Stimulated activated CD8-positive, alpha-beta memory T cell treated with anti-CD3 and anti-CD28 coated beads, Interleukin-4, amount 100 ng/mL, for 48 hours (primary cell): ENCODE measurements at places on chromosomes 1 and 21.
A peak's percentile ranks its signal among the peaks of the same experiment; 100 is the strongest.

GRCh38 chr1:63321066-63321784 is 1.1 kb upstream of the FOXD3 start:
- no peak for DNase-seq

GRCh38 chr1:6652986-6653385 is 28.3 kb downstream of the THAP3 start:
- DNase-seq = no peak

GRCh38 chr1:225474986-225475820 is 47.4 kb upstream of the LBR start:
- DNase-seq = peak; percentile 77

- no peak for DNase-seq
These were observed 93.6 kb upstream of the ACTRT2 start for GRCh38 chr1:2927393-2928360.

DNA sequence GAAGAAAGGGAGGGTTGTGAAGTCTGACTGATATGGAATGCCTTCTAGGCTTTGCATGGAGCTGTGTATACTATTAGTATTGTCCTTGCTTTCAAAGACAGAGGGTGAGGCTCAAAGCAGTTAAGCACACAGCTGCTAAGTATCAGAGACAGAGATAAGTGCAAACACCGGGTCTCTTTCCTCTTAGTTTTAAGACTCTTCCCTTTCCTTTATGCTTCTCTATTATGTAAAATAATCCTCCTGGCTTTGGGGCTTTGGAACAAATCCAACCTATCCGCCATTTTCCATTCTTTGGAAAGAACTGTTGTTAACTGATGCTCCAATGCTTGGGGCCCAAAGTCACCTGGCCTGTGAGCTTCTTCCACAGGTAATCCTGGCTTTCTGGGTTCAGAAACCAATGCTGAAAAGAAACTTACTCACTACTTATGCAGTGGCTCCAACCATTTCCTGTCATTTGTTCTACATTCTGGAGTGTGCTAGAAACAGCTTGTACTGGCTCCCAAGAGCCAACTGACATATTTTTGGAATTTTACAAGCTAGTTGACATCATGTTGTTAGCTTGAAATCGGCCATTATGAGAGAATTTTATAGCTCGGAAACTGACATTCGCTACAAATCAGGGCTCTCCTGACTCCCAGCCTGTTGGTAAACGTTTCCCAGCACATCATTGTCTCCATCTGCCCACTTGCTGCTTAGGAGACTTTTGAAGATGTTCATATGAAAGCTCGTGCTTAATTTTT is 67.5 kb downstream of the DNTTIP2 start:
- no peak for DNase-seq

DNA sequence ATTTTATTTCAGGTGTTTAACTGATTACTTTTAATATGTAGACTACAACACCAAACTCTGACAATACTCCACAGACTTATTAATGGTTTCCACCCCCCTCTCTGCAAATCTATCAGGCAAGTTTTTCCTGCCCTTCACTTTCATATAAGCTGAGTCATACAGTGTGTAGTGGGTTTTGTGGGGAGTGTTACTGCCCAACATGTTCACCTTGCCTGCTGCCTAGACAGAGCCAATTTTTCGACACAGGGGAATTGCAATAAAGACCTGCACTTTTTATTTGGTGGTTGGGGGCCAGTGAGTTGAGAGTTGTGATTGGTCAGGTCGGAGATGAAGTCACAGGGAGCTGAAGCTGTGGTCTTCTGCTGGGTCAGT is 119.7 kb downstream of the PPIAL4G start:
- DNase-seq = peak; percentile 37

DNA sequence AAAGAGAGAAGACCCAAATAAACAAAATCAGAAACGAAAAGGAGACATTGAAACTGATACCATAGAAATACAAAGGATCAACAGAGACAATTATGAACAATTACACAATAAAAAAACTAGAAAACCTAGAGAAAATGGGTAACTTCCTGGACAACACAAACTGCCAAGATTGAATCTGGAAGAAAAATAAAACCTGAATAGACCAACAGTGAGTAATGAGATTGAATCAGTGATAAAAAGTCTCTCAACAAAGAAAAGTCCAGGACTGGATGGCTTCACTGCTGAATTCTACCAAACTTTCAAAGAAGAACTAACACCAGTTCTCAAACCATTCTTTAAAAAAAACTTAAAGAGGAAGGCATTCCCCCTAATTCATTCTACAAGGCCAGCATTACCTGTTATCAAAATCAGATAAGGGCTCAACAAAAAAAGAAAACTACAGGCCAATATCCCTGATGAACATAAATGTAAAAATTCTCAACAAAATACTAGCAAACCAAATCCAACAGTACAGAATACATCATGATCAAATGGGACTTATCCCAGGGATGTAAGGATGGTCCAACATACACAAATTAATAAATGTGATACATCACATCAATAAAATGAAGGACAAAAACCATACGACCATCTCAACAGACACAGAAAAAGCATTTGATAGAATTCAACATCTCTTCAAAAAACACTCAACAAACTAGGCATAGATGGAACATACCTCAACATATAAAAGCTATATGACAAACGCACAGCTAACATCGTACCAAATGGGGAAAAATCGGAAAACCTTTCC is 119.9 kb downstream of the ACBD6 start:
- no peak for DNase-seq

GRCh38 chr1:152153996-152154395 is 5.0 kb downstream of the RPTN start:
- no peak for DNase-seq

DNA sequence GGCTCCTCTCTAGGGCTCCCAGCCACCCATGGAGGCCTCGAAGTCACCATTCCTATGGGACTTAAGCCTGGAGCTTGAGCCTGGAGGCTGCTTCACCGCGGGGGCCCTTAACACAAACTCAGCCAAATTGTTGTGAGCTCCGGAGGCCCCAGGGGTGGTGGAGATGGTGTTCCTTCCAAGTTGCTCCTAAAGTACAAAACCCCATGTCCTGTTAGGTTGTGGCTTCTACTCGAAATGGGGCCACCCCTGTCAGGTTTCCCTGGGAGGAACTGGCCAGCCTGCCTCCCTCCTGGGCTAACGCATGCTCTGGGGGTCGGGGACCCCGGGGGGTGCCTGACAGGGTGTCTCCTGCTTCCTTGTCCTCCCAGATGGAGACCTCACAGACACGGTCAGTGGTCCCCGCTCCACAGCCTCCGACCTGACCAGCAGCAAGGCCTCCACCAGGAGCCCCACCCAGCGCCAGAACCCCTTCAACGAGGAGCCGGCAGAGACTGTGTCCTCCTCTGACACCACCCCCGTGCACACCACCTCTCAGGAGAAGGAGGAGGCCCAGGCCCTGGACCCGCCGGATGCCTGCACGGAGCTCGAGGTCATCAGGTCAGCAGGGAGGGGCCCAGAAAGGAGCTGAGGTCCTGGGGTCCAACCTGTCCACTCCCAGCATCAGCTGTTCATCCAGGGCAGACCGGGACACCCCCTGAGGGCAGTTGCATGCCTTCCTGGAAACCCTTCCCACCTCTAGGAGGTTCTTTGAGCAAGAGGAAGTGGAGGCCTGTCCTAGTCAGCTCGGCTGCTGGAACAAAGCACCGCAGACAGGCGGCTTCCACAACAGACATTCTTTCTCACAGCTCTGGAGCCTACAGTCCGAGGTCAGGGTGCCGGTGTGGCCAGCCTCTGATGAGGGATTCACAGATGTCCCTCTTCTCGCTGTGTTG is 10.8 kb upstream of the SLC25A34 start:
- DNase-seq = no peak

DNA sequence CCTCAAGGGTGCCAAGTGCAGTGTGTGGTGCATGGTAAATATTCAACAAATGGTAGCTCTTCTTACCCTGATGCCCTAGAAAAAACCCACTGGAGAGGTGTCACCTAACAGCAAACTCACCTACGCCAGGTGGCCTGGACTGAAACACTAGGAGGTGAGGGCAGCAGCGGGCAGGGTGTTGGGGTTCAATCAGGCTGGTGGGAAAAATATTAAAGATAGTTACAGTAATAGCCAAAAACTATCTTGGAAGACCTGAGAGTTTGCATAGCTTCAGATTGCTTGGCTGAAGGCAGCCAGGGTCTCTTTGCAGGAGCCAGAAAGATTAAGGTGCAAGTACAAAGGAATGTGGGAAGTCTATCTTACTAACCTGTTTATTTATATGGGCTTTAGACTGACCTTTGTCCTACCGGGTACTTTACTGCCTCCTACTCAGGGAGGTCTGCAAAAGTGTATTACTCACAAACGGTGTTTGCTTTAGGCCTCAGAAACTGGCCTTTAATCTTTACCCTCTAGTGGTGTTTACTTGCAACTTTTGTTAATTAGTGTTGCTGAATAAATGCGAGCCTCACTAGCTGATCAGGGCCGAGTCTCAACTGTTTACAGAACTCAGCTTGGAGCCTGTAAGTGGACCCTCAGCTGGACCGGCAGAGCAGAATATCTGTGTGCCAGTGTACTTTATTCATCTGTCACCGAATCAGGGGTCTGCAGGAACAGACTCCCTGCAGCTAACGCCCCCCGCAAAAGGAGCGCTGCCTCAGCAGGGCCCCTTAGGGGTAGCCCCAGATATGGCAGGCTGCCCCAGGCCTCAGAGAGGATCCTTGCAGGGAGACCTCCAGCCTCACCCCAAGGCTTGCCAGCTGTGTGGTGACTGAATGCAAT is 63.9 kb downstream of the SYF2 start:
- DNase-seq = no peak

DNA sequence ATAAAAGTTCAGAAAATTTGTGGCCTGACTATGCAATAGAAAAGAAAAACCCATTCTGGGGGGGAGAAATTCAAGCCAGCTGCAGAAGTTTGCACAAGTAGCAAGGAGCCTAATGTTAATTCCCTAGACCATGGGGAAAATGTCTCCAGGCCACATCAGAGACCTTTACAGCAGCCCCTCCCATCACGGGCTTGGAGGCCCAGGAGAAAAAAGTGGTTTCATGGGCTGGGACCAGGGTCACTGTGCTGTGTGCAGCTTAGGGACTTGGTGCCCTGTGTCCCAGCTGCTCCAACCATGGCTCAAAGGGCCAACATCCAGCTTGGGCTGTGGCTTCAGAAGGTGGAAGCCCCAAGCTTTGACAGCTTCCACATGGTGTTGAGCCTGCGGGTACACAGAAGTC is 42.0 kb downstream of the IL23R start:
- DNase-seq = no peak

GRCh38 chr1:13929313-13929712 is 229.3 kb downstream of the PRDM2 start:
- DNase-seq = no peak

GRCh38 chr1:92653605-92654381 is 131.1 kb downstream of the EVI5 start:
- no peak for DNase-seq

GRCh38 chr21:46202592-46203202 is 18.4 kb upstream of the SPATC1L start:
- no peak for DNase-seq

DNA sequence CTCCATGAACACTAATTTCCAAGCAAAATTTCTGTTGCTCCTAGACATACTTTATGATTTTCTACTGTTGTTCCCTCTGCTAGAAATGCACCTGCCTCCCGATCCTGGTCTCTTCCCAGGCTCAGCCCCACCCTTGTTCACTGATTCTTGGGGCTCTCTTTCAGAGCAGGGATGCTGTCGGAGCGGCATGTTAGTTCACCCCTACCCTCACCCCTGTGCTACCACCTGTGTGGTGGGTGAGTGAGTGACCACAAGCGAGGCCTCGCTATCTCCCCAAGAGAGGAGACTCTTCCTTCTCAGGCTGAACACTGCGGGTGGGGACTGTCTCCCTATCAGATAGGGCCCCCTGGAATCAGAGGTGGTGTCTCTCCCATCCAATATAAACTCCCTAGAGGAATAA is 4.9 kb upstream of the S100A8 start:
- DNase-seq = no peak

DNA sequence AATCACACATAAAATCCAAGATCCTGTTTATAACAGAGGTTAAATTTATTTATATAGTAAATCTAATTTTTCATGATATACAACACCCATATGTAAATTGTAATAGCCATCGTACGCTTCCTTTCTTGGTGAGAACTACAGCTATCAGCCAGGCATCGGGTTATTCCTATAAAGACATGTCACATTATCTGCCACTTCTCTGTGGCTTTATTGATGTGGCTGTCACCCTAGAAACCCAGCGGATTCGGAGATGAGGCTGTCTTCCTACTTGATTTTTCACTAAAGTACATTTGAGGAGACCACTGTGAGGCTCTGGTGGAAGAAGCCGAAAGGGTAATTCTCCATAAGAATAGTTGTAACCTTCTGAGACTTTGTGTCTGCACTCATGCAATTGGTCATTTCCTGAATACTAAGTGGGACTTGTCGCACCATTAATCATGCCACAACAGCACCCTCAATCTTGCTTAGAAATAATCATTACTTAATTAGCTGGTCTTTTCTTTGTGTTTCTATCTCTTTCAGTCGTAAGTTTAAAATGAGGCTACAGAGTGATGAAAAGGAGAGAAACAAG is 106.0 kb downstream of the NTNG1 start:
- no peak for DNase-seq

DNA sequence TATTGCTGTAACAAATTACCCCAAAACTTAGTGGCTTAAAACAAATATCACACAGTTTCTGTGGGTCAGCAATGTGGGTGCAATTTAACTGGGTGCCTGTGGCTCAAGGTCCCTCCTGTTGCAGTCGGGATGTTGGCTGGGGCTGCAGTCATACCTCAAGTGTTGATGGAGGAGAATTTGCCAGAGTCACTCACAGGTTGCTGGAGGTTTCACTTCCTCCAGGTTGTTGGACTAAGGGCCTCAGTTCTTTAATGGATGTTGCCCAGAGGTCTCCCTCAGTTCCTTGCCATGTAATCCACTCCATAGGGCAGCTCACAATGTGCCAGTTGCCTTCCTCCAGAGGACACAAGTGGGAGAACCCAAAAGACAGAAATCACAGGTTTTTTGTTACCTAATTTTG is 2.5 kb upstream of the TAF13 start:
- DNase-seq = no peak

- DNase-seq = no peak
These were observed 90.4 kb downstream of the INTS7 start for GRCh38 chr1:211944733-211945500.

DNA sequence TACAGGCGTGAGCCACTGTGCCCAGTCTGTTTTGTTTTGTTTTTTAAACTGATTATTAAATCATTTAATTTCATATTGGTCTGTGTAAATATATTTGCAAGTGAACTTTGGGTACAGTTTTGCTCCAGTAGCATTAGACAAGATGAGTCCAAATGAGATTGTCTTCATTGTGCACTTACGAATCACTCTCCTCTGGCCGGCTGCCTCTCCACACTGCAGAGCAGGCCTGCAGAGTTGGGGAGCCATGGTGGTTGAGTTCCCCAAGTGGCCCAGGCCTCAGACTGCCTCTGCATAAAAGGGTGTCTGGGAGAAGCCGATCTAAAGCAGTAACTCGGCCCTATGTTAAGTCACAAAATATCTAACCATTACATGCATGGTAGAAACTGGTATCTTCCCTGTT is 74.8 kb downstream of the ATP5PO start:
- no peak for DNase-seq

DNA sequence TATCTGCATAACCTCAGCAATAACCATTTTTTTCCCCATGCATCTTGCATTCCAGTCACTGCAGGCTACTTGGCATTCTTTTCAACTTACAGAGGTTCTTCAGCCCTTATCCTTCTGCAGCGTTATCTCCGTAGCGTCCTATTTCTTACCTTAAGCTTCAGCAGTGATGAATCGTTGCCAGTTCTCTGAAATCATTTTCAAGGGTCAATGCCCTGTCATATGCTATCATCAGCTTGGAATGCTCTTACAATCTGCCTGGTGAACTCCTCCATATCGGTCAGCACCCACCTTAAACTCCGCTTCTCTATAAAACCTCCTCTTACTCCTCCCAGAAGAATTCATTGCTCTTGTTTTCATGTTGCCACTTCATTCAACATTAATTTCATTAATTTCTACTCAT is 105.1 kb upstream of the DPH5 start:
- DNase-seq = no peak
